ENCODE measurements at places on chromosomes 13 and 19.

- no peak for DNase-seq
Measured at GRCh38 chr19:18253130-18253529, 21.1 kb downstream of the IQCN start.

GRCh38 chr13:51523082-51523518, 61.2 kb upstream of the WDFY2 start:
- no peak for DNase-seq

GRCh38 chr13:109395014-109395413, 391.4 kb downstream of the IRS2 start:
- no peak for DNase-seq

GRCh38 chr13:59679254-59679653, 484.5 kb downstream of the DIAPH3 start:
- DNase-seq, result no peak

GRCh38 chr13:106753251-106753650, 185.3 kb upstream of the ARGLU1 start:
- DNase-seq, result no peak

DNA sequence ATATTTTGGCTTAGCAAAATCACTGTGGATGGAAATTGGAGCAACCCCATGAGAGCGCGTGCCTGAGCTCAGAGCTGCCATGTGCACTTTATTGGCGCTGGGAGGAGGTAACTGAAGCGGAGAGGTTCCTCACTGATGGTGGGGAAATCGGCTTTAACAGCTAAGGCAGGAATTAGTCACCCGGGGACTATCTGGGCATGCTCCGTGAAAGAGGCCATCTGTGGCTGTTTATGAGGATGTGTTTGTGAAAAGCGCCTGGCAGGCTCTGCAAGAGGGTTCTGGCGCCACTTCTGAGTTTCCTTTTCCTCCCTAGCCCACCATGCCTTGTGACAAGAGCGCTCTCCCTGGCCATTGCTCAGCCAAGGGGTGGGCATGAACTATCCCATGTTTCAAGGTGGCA, 815.6 kb downstream of the UQCRFS1 start:
- DNase-seq, result no peak

DNA sequence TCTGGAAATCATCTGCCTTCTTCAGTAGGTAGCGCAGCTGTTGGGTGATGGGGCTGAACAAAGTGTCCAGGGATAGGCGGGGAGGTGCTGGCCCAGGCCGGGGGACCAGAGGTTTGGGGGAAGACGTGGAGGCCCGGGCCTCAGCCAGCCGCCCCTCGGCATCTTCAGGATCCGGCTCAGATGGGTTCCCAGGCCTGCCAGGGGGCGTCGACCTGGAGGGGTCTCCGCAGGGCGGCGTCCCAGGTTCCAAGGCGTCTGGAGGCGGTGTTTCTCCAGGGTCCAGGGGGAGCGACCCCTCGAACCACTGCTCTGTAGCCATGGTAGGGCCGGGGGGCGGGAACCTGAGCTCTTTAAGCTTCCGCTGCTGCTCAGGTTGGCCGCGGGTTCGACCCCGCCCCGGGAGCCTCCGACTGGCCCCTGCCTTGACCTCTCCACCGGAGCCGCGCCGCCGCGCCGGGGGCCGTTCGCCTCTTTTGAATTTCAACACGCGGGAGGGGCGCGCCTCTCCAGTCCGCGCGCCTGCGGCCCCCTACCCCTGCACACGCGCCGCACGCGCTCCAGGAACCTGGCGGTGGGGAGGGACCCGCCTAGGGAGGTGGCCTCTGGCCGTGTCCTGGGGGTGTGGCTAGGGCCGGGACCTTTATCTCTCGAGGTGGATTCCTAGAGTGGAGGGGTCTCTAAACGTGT, at the start of gene C19orf67:
Gene C19orf67 (minus strand): TSS at position 475 of the 687 bp plus-strand sequence. CDS start 156 bp downstream, at position 319.
- DNase-seq, result no peak

DNA sequence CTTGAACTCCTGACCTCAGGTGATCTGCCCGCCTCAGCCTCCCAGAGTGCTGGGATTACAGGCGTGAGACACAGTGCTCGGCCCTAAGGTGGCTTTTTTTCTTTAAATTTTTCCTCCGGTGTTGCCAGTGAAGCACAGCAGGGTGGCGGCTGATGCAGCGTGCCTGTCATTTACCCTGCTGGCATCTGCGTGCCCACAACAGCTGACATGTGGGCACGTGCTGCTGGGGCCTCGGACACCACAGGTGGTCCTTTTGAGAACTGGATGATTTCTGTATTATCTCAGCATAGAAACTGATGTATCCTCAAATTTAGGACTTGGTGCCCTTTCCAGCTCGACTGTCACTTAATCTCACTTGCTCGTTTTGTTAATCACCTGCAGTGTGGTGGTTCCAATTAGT, 31.2 kb upstream of the TEX29 start:
- peak; percentile 96 for DNase-seq

DNA sequence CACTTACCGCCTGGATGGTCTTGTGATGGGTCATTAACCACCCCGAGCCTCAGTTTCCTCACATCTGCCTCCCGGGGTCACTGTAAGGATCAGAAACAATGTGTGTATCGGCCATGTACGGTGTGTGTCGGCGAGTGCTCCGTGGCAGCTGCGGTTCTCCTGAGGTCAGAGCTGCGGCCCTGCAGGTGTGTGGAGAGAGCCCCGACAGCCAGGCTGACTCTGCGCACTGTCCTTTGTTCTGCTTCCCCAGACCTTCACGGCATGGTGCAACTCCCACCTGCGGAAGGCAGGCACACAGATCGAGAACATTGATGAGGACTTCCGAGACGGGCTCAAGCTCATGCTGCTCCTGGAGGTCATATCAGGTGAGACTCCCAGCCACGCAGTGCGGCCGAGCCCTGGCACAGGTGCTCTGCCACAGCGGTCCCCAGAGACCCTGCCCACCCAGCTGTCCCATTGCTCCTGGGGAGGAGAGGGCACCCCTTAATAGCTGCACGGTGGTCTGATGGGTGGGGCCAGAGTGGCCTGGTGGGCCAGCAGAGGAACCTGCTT, 43.8 kb downstream of the CAPN12 start:
- DNase-seq, result no peak

- no peak for DNase-seq
Measured at GRCh38 chr13:24148414-24149235, 11.9 kb upstream of the SPATA13 start.

GRCh38 chr19:13784731-13785452, 10.4 kb upstream of the ZSWIM4 start:
- peak; percentile 63 for DNase-seq

DNA sequence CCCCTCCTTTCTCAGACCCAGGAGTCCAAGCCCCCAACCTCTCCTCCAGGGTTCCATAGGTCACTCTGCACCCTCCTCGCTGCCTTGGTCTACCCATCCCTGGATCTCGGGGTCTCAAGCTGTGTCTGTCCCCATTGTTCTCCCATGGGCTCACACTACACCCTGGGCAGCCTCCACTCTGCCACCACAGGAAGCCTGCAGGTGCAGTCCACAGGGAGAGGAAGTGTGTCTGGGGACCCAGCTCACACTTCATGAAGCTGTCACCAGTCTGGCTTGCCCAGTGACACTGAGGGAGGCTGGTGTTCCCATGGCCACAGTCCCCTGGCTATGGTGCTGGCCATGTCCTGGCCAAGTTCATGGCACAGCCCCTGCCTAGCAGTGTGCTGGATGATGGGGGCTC, 5.3 kb downstream of the NECTIN2 start:
- peak; percentile 52 for DNase-seq

GRCh38 chr19:5718579-5719273, 1.2 kb downstream of the LONP1 start:
- DNase-seq, result no peak

GRCh38 chr13:71578048-71578447, 289.0 kb downstream of the DACH1 start:
- no peak for DNase-seq

- no peak for DNase-seq
Measured at GRCh38 chr13:31110617-31111016, 51.1 kb downstream of the HSPH1 start.

GRCh38 chr13:47100214-47100853, 203.5 kb upstream of the HTR2A start:
- no peak for DNase-seq

DNA sequence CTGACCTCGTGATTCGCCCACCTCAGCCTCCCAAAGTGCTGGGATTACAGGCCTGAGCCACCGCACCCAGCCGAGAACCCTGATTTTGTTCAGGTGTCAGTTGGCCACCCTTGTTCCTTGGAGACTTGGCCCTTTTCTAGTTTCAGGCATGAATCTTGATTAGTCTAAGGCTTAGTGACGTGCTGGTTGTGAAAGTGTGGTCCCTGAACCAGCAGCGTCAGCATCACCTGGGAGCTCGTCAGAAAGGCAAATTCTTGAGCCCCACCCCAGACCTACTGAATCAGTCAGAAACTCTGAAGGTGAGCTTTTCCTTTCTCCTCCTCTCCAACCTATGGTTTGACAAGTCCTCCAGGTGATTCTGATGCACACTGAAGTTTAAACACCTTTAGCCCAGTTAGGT, 35.2 kb downstream of the CACNG6 start:
- DNase-seq, result no peak

GRCh38 chr13:72383646-72384045, 343.8 kb downstream of the MZT1 start:
- DNase-seq, result no peak

GRCh38 chr19:11457115-11457514, 21.7 kb downstream of the PRKCSH start:
- no peak for DNase-seq

GRCh38 chr13:106612688-106613087, 44.8 kb upstream of the ARGLU1 start:
- DNase-seq, result no peak

DNA sequence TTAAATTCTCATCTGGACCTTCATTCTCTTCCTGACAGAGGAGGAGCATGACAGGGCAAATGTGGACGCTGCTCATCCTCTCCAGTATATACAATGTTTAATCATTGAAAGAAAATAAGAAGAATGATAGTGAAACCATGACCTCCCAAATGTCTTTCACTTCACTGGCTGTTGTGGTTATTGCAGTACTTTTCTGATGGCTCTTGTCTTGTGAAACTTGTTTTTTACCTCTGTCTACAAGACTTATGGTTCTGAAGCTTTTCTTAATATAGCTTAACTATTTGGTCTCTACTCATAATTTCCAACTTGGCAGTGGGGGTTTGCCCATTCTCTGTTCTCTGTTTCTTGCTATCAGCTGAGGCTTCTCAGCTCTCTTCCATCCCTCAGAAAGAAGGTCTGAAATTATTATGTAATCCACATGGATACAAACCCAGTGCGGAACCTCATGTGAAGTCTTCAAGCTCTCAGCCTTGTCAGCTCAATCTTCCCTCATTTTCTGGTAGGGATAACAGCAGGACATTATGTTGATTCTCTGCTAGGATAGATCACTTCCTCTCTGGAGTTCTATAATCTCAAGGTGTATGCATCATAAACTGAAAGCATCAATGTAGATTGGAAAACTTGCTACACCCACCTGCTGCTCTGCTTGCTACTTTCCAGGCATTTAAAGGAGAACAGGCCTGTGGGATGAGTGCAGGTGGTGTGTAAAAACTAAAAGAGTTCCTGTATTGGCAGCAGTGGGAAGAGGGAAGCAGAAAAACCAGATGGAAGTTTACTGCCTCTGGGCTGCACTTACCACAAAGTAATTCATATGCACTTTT, 250.3 kb upstream of the HTR2A start:
- DNase-seq, result no peak

GRCh38 chr13:29954082-29955028, 103.9 kb upstream of the UBL3 start:
- no peak for DNase-seq

GRCh38 chr13:51360489-51360888, 21.0 kb downstream of the SERPINE3 start:
- no peak for DNase-seq

- DNase-seq, result no peak
Measured at GRCh38 chr19:43658494-43658893, 11.5 kb downstream of the PLAUR start.

- no peak for DNase-seq
Measured at GRCh38 chr19:41223431-41224234, 4.6 kb downstream of the AXL start.

DNA sequence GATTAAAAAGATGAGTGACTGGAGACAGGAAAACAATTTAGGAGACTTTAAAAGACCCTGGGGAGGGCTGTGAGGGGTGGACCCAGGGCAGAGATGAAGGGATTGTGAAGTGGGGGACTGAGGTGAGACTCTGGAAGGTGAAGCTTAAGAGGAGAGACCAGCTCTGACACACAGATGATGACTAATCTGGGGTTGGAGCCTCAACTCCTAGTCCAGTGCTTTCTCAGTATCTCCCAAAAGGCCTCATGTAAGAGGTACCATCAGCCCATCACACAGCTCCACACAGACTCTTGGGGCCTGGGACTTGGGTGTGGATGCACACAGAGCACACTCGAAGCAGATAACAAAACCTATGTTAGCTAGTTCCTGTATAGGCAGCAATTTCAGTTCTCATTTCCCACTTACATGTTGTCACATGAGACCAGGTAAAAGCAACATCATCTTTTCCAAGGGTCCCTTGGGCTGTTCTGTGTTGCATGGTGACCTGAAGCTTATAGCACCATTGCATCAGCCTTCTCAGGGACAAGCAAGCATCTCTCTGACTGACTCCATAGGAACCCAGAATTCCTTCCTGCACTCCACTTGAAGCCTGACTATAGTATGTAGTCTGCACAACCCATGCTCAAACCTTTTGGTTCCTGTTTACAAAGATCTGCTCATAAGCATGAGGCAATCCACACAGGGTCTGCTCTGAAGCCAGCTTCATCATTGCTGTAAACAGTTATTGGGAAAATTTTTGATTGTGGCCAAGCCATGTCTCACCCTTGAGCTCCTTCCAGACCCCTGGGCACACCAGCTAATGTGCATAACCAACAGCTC, 88.6 kb upstream of the MYCBP2 start:
- no peak for DNase-seq

DNA sequence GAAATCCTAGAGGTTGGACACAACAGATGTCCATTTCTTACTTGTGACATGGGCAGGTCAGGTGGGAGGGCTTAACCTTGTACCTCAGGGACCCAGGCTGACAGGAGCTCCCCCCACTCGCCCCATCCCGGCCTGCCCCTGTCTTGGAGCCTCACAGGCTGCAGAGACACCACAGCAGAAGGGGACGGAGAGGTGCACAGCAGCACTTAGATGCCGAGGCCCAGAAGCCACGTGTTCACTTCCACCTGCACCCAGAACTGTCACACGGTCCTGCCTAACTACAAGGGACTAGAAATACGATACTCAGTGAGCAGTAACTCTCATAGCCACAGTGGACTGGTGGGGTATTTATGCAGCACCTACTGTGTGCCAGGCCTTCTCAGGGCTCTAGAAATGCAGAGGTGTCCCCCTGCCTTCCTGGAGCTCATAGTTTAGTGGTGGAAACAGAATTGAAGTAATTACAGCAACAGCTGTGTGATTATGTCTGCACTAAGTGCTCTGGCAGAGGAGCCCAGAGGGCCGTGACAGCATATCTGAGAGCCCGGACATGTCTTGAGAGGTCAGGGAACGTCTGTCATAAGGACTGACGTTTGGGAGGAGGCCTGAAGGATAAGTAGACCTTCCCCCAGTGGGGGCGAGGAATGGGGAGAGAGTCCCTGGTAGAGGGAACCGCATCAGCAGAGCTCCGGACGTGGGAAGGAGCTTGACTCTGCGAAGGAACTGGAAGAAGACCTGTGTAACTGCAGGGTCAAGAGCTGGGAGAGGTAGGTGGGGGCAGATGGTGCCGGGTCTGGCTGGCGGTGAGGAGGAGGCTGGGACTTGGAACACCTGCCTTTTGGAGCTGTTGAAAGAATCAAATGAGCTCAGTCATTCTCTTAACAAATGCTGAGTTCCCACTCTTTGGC, 130.0 kb downstream of the SIPA1L3 start:
- no peak for DNase-seq

- DNase-seq, result no peak
Measured at GRCh38 chr13:102582256-102582655, 14.5 kb upstream of the TPP2 start.

Data from COR-L47 (cell line).